ENCODE measurements at places on chromosomes 3 and 15. TPM values are rescaled to one million over a fixed set of nuclear protein-coding genes. Genes with fewer than 3 reads are reported as not detected.

The GOLGA6B gene
- 0.07 TPM for polyA plus RNA-seq

The LEKR1 gene
- polyA plus RNA-seq: 3.2 TPM

- peak; percentile 44 for DNase-seq
These were observed 452 bp downstream of the BBX start for GRCh38 chr3:107523289-107523538.

DNA sequence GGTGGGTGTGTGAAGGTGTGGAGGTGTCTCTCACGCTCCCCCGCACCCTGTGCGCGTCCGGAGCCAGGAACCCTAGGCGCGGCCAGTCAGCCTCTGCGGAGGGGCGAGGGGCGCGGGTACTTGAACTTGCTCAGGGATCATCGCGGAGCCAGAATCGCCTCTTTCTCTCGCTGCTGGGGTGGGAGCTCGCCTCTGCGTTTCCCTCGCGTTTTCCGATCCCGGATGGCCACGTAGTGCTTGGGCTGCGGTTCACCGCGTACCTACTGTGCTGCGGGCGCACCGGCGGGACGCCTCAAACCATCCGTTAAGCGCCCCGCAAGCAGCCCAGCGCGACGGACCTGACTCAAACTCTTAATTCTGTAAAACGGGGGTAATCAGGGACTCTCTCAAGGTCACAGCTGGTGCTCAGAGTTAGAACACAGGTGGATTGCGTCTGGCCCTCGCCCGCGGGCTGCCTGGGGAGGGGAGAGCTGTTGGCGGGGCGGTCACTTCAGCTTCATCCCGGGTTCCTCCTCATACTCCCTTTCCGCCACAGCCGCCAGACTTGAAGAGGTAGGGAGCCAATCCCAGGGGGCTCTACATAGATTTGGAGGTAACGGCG, 686 bp downstream of the MYRIP start:
- no peak for DNase-seq

DNA sequence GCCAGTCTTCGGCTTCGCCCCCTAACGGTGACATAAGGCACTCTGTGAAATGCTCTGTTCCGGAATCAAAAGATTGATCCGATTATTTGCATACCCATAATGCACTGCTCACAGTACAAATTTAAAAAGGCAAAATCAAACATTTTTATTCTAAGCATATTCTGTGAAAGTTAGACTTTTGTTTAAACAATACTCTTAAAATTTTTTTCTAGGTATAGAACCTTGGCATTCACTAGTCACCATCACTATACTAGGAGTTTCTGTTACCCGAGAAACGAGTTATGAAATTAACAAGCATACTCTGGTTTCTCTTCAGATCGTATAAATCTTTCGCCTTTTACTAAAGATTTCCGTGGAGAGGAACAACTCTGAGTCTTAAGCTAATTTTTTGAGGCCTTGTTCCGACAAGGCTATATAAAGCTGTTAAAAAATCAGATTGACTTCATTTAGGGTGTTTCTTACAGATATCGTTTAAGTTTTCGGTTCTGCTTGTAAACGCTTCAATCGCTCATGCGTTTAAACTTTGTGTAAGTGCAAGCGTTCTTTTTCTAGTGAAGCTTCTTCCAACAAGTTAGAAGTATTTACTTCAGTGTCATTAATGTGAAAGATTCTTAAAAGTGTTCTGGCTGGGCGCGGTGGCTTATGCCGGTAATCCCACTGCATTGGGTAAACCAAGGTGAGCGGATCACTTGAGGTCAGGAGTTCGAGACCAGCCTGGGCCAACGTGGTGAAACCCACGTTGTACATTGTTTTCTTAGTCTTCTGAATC, at the start of gene RNU5B-1:
TSS of gene RNU5B-1 (plus strand) at position 297 of the 769 bp plus-strand sequence.
- peak; percentile 94 for DNase-seq

DNA sequence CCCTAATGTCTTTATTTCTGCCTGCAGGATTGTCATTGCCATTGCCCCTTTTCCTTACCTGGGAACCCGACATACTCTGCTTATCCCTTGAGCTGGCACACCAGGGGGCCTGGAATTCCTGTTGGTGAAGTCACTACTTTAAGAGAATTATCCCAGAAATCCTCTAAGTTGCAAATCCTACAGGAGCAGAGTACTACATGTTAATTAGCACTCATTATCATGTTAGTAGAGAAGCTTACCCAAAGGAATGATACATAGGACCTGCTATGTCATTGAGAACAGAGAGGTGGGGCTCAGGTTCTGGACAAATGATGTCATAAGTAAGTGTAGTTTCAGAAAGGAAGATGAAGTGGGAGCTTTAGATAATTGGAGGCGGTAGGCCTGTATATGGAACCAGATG, 27.4 kb downstream of the SCG5 start:
- DNase-seq: no peak

DNA sequence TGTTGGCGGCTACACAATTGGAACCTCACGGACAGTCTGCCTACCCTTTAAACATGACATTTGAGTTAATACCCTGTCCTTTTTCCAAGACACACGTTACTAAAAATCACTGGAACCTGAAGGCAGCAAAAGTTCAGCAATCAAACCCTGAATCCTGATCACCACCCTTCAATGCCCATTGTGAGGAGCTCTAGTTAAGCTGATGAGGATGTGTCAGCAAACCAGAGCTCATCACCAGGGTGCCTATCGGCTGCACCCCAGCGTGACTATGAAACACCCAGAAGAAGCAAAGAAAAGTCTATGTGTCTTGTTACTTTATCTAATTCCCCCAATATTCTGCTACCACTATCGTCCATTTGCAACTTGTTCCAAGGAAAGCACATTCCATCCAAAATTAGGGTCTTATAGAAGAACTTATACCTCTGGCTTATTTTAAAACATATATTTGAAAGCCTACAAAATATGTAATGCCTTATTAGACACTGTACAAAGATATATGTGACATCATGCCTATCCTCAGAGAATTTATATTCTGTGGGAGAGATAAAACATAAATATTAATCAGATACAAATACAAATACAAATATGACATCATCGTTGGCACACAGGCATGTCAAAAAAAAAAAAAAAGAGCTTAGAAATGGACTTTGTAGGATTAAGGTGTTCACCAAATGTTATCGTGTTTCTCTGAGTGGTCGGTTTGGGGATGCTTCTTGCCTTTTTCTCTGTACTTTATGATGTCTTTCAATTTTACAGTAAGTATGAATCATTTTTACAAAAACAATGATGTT, 219.7 kb upstream of the SETMAR start:
- DNase-seq: no peak

Measured in left kidney (tissue), 8 donors.